ENCODE measurements at places on chromosomes 13 and 19.
A peak's percentile ranks its signal among the peaks of the same experiment; 100 is the strongest.

DNA sequence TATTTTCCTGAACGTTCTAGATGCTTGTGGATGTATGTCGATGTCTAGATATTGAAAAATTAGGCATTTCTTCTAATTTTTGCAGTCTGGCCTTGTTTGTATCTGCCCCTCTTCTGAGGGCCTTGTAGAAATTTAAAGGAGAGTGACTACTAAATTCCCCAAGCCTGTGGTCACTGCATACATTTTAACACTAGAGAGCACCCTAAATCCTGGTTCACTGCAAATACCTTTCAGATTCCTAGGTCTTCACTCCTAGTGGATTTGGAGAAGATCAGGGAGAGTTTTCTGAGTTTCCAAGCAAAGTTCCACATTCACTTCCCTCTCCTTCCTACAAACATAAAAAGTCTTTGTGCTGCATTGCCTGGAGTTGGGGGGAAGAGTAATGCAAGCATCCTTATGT is 1272.5 kb downstream of the OLFM4 start:
- DNase-seq, result no peak

- DNase-seq, result no peak
Observed at GRCh38 chr13:73673931-73674330, 460.3 kb downstream of the KLF12 start.

DNA sequence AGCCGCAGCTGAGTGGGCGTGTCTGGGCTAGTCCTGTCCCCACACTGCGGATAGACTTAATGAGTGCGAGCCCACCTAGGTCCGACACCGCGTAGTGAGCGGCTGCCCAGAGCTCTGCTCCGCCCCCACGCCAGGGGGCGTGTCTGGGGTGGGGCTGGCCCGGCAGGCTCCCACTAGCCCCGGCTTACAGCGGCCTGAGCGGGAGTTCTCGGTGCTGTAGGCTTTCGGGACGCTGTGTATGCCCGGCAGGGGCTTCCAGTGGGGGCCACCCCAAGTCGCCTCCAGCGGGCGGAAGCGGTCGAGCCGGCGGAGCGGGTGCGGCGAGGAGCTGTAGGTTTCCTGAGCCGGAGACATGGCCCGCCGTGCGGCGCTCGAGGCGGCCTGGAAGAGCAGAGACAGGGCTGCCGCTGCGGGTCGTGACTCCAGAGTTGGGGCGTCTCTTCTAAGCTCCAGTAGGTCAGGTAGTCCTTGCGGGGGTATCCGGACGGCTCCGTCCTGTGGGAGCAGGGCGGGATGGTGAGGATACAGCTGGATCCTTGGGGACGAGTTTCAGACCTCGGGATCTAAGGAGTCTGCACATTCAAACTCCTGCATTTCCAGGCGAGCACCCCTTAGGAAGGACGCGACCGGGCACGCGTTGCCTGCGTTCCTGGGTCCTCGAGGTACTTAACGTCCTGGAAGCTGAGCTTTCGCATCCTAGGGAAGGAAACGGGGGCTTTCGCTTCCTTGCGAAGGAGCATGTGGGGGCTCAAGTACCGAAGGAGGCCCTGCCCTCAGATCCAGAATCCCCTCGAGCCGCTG is 1.2 kb downstream of the CGB7 start:
- peak; percentile 3 for DNase-seq

GRCh38 chr13:63351081-63351480 is 1935.4 kb upstream of the PCDH20 start:
- no peak for DNase-seq

DNA sequence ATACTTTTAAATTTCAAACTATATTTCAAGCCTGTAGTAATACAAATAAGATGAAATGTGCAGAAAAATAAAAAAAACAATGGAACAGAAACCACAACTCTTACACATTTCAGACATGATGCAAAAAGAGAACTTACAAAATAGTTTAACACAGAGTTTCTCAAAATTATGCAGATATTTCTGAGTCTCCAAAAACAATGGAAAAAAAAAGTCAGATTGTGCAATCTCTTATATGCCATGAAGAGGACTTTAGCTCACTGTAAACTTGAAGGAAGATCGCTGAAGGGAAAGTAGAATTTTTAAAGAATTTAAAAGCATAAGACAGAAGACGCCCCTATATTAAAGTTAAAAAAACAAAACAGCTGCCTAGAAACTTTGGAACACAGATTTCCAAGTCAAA is 20.4 kb downstream of the ZNF708 start:
- no peak for DNase-seq

Data from amygdala (tissue), 56 donors.